Stimulated activated CD4-positive, alpha-beta T cell treated with anti-CD3 and anti-CD28 coated beads, Interleukin-15, amount 100 ng/mL, for 1 hour (primary cell): ENCODE measurements at places on chromosomes 6 and 20.

GRCh38 chr6:29777310-29777709 lies 50.3 kb upstream of the HLA-G start:
- DNase-seq = no peak

DNA sequence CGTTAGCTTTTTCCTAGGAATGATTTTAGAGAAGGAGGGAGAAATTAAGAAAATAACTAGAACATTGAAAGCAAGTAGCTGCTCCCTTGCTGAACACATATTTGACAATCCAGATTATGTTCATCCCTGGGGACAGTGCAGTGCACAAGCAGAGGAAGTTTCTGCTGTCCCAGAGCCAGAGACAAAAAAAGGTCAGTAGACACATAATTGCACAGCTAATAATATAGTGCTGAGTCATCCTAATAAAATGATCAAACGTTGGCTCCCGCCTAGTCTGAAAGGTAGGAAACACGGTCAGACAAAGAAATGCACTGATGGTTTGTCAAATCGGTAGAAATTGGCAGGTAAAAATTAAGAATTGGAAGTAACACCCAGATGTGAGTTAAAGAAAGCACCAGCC lies 21.7 kb upstream of the SSTR4 start:
- no peak for DNase-seq

DNA sequence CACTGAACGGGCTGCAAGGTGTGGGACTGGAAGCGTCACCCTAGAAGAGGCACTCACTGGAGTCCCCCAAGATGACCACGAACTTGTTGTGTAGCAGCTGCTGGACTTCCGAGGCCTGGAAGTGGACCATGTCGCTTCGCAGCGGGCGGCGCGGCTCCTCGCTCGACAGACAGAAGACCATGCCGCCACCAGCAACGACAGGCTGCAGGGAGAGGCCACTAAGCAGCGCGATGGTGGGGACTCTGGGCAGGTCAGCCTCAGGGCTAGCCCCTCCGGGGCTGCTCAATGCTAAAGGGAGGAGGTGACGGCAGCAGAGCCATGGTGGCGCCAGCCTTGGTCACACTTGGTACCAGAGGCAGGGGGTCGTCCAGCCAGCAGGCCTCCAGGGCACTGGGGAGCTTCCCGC lies 720 bp downstream of the PCED1A start:
- no peak for DNase-seq

GRCh38 chr6:112235956-112236355 lies 18.4 kb downstream of the LAMA4 start:
- no peak for DNase-seq

DNA sequence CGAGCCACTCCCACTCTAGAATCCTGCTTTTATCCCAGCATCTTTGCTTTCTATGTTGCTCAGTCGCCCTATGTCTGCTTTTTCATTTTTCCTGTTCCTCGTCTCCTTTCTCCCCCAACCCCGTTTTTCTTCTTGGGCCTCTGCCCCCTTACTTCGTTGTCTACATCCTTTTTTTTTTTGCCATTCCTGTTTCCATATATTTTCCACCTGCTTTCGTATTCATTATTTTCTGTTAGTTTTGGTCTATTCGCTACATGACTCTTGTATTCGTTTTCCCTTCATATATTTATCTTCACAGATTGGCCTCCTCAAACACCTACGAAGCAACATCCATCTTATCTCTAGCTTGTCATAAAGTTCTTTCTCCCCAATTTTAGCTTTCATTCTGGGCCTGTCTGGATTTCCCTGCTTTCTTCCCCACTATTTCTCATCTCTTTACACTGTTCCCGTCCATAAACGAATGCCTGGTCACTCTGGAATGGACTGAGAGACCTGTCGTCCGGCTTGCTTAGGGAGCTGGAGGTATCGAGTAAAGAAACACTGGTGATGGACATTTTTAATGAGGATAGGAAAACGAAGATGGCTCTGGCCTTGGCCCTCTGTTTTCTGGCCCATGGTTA lies 915 bp downstream of the PRRC2A start:
- DNase-seq = no peak

DNA sequence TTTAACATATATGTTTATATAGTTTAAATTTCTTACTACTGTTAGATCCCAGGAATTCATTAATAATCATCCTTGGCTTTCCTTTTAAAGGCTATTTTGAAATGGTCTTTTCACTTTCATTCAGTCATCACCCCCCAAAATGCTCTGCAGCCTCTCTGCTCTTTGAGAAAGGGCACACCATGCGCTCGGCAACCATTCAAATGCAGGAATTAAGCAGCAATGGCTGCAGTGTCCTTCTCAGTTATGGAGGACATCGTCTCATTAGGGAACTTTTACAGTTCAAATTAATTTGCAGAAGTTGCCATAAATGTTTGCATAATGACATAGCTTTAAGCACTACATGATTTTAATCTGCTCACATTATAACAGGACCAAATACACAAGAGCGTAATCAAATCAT lies 6.3 kb downstream of the TUBB1 start:
- DNase-seq = no peak

DNA sequence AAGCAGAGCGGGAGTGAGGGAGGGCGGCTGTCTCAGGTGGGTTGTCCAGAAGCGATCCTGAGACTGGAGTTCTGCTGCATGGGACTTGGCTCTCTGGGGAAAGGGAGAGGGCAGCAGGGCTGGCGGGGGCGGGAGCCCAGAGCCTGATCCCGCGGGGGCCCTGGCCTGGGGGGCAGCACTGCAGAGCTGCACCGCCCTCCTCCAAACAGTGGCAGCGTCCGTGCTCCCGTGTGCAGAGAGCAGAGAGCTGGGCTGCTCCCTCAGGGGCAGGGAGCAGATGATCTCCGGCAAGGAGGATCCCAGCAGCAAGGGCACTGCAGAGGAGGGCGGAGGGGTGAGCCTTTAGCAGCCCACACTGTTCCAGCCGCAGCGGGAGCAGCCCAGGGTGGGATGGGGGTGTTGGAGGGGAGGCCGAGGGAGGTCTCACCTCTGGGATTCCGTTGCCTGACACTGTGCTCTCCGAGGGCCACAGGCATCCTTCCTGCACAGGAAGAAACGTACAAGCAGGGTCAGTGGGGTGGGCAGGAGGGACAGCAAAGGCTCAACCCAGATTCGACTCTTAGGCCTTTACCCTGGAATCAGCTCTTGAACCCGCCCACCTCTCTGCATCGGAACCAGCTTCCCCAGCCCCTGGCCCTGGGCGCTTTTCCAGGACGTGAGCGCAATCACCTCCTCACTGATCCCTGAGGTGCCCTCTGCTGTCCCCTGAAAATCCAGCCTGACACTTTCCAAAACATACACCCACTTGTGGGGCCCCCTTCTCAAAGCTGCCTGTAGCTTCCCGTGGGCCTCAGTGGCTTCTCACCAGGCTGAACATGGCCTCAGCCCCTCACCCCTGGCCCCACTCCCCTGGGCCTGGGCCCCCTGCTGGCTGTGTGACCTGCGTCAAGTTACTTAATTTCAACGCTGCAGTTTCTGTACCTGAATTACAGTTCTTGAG lies 32.6 kb upstream of the ZBP1 start:
- no peak for DNase-seq

GRCh38 chr6:155882527-155883333 lies 427.1 kb upstream of the NOX3 start:
- no peak for DNase-seq

DNA sequence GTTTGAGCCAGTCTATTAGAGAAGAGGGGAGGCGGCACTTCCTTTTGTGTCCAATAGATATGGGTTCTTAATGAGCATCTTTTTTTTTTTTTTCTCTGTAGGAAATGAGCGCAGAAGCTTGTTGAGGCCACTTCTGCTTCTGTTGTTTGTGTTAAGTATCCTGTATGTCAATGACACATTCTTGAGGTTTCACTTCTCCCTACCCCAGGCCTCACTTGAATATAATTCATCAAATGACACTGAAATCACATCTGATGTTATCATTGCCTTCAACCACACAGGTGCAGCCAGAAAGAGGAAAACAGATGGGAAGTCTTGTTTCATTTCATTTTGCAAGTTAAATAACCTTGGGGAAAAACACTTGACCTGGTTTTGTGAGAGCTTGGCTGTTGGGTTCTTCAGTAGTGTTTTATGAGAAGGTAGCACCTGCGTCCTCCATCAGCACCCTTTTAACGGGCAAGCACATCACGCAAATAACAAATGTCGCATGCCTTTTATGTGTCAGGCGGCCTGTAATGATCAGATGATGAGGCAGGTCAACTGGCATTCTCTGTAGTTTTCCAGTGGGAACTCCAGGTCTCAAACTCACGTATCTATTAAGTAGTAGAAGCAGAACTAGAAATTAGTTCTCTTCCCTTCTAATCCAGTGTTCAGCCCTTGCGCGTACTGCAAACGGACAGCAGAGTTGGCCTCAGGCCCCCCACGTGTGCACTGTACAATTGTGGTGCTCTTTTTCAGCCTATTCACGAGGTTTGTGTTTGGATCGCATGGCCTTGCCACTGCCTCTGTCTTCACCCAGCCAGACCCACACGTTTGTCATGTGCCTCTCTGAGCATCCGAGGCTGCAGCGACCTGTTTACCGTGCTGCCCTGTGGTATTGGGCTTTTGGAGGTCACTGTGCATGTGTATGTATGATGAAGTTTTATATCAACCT lies 23.5 kb downstream of the PLEKHG1 start:
- no peak for DNase-seq

GRCh38 chr6:108203189-108204112 lies 37.6 kb downstream of the NR2E1 start:
- no peak for DNase-seq

DNA sequence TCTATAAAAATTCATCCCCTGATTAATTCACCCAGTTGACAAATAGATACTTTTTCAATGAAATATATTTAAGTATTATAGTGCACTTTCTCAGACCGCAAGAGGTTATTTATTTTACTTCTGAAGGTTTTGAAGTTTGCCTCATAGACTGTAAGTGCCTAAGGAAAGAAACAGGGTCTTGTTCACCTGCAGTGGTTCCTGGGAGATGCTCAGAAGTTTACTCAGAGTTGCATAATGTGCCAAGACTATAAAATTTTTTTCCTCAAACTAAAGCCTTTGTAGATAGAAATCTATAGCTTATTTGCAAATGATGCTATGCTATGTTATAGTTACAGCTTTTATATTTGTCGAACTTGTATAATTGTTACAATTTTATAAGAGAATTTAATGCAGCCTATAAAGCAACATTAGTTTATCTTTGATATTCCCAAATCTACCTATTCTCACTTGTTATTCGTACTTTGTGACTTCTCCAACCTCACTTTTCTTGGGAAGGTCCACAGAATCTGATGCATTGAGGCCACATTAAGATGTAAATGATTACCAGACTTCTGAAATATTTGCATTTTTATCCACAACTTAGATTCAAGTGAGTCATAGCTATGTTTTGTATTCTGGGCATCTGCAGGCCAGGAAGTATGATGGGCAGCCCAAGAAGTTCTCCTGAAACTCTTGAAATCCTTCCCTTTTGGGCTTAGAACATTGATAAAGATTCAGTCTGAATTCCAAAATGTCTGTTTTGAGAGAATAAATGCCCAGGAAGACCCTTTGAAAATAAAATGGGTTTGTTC lies 35.7 kb downstream of the KCNQ5 start:
- DNase-seq = no peak

GRCh38 chr6:3183066-3183465 lies 25.7 kb upstream of the TUBB2A start:
- DNase-seq = no peak

- no peak for DNase-seq
Observed at GRCh38 chr20:2349801-2350200, 30.9 kb upstream of the TGM6 start.

DNA sequence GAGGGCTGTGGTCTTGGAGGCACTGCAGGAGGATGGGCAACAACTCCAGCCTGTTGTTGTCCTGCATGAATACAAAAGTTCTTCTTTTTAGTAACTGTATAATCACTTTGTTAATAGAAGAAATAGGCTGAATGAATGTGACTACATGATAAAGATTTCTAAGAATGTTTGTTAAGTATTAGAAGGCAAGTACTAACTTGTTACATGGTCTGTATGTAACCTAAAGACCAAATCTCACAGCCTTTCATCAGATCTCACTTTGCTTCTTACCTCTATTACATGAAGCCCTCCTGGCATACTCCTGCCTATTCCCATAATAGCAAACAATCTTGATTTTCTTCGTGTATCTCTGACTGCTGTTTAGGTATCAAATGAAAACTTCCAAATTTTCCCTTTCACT lies 73.4 kb downstream of the REPS1 start:
- no peak for DNase-seq

- no peak for DNase-seq
Observed at GRCh38 chr6:142756215-142756630, 188.8 kb downstream of the HIVEP2 start.

DNA sequence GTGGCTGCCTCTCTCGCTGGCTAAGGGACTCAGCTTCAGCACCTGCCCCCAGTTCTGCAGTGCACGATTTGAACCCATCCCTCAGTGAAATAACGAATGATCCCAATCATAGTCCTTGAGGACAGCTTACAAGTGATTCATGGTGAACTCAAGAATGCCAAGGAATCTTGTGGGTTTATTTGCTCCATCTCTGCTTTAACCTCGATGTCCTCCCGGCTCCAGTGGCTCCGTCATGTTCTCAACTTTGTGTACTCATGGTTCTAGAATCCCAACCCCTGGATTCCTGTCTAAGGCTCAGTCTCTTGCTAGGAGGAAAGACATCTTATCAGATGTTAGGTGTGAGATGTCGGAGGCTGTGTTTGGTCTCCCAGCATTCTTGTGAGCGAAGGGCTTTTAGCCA lies 29.0 kb upstream of the GTSF1L start:
- no peak for DNase-seq

DNA sequence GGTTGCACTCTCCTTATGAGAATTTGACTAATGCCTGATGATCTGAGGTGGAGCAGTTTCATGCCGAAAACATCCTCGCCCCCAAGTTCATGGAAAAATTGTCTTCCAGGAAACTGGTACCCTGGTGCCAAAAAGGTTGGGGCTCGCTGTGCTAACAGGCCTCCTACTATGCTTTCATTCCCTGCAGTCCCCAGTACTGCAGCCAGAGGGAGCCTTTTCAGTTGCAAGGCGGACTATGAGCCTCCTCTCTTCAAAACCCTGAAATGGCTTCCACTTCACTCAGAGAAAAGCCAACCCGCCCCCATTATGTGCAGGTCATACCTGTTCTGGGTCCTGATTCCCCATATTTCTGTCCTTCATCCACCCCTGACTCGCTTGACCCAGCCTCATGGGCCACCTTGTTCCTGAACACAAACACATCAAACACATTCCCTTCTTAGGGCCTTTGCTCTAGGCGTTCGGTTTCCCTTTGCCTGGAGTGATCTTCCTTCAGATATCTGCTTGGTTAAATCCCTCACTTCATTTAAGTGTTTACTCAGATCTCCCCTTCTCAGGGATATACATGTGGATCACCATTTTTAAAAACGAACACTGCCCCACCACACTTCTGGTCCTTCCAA lies 173.7 kb downstream of the PHACTR1 start:
- DNase-seq = no peak

DNA sequence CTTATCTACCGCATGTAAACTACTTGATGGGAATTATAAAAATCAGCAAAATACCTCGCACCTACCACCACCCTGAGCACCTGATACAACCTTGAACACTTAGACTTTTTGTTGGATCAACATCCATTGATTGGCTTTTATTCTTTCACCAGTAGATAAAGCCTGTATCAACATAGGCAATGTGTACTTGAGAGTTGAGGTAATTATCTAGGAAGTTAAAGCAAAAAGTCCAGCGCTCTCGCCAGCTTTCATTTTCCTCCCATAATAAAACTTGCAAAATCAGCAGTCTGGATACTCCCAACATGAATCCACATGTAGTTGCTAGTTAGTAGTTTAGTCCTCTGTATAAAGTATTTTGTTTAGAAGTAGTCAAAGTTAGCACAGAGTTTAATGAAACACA lies 132.0 kb upstream of the PRDM1 start:
- DNase-seq = no peak

- no peak for DNase-seq
Observed at GRCh38 chr6:2102966-2103365, 142.4 kb downstream of the GMDS start.
